Upper lobe of right lung (tissue), 1 donor: ENCODE measurements at places on chromosomes 13 and 19. TPM values are rescaled to one million over a fixed set of nuclear protein-coding genes. Genes with fewer than 3 reads are reported as not detected.

DNA sequence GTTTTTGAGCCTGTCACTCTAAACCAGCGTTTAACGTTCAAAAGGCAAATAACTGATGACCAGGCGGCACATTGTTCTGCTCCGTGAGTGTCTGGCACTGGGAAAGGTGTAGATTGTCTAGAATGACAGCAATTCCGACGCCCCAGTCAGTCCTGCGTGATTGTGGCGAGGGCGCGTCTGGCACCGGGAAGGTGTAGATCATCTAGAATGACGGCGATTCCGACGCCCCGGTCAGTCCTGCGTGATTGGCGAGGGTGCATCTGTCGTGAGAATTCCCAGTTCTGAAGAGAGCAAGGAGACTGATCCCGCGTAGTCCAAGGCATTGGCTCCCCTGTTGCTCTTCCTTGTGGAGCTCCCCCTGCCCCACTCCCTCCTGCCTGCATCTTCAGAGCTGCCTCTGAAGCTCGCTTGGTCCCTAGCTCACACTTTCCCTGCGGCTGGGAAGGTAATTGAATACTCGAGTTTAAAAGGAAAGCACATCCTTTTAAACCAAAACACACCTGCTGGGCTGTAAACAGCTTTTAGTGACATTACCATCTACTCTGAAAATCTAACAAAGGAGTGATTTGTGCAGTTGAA is 26.1 kb upstream of the NDUFS7 start:
- peaks cover 26% of the 10 kb centered on the region for H3K4me1 ChIP-seq

DNA sequence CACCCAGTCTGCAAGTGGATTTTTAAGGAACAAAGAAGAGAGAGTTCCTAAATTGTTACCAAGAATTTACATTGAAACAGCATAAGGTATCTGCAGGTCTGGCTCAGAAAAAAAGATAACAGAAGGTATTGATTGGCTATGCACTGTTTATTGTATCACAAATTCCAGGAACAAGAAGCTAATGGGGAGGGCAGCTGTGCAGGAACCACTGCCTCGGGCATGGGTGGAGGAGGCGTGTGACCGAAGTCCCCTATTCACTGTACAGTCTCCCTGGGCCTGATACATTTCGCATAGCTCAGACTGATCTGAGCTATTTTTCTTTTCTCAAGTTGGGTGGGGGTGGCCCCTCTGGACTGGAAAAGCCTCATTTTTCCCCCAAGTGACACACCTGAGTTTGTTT is 11.7 kb downstream of the NECTIN2 start:
- no peak overlapping the region for H3K4me3 ChIP-seq
- H3K27me3 ChIP-seq: no peaks in the 10 kb centered on the region
- no peaks in the 10 kb centered on the region for H3K36me3 ChIP-seq
- H3K27ac ChIP-seq: no peak overlapping the region
- DNase-seq: no peak

DNA sequence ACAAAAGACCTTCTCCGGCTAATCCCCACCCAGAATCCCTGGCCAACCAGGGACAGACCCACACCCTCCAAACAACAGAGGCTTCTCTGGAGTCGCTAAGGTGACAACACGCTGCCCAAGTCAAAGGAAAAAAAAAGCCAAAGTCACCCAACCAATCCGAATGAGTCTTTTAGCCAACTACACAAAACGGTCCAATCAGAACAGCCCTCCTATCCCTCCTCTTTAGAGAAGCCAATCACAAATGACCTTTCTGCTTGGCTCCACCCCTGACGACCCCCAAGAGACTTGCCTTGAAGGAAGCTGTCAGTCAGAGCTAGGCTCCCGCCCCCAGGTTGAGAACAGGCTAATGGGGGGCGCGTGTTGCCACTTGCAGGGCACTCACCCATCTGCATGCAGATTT is 6.6 kb upstream of the FBXW9 start:
- no peak overlapping the region for H3K4me3 ChIP-seq
- no peak for DNase-seq
- H3K36me3 ChIP-seq: peaks cover 83% of the 10 kb centered on the region
- no peaks in the 10 kb centered on the region for H3K27me3 ChIP-seq
- no peaks in the 10 kb centered on the region for H3K4me1 ChIP-seq

DNA sequence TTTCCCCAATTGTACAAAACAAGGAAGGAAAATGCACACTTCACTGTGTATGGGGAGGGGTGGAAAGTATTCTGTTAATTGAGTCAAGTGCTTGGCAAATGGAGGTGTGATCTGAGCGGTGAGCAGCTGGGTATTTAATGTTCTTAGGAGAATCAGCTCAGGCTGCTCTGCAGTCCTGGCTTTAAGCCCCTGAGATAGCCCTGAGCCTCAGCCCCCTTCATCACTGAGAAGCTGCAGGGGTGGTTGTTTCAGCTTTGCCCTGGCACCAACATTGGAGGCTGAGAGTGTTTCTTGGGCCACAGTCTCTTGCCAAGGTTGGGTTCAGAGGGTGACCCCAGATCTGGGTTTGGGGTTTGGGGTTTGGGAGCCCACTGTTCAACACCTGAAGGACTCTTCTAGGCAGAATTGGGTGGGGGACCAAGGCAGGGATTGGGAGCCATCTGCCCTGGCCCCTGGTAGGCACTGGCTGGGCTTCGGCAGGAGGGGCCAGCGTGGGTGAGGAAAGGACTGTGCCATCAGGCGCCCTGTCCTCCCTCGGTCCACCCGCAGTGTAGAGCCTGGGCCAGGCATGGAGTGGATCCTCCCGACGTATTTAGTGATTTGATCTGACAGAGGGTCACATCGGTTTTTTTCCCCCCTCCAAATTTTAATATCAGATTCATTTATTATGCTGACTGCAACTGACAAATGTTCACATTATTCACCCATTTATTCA is 66.7 kb upstream of the ZNF536 start:
- H3K27me3 ChIP-seq: no peaks in the 10 kb centered on the region
- H3K36me3 ChIP-seq: no peaks in the 10 kb centered on the region
- DNase-seq: no peak
- no peak overlapping the region for H3K4me3 ChIP-seq

DNA sequence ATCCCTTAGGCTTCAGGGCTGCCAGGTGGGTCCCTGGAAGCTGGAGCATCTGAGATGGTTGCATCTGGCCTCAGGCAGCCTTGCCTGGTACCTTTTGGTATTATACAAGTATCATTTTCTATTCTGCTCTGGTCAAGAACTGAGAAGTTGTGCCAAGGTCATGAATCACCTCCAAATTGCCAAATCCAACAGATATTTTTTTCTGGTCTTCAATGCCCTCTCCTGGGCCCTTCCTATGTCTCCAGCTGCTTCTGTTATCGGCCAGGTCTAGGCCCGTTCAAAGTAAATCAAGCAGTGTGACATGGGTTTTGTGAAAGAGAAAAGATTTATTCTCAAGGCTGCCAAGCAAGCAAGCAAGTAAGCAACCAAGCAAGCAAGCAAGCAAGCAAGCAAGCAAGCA is 271.1 kb upstream of the MAB21L1 start:
- H3K36me3 ChIP-seq: no peaks in the 10 kb centered on the region
- no peak for DNase-seq
- no peaks in the 10 kb centered on the region for H3K27me3 ChIP-seq
- H3K4me1 ChIP-seq: no peaks in the 10 kb centered on the region
- H3K27ac ChIP-seq: no peak overlapping the region
- no peak overlapping the region for H3K4me3 ChIP-seq

DNA sequence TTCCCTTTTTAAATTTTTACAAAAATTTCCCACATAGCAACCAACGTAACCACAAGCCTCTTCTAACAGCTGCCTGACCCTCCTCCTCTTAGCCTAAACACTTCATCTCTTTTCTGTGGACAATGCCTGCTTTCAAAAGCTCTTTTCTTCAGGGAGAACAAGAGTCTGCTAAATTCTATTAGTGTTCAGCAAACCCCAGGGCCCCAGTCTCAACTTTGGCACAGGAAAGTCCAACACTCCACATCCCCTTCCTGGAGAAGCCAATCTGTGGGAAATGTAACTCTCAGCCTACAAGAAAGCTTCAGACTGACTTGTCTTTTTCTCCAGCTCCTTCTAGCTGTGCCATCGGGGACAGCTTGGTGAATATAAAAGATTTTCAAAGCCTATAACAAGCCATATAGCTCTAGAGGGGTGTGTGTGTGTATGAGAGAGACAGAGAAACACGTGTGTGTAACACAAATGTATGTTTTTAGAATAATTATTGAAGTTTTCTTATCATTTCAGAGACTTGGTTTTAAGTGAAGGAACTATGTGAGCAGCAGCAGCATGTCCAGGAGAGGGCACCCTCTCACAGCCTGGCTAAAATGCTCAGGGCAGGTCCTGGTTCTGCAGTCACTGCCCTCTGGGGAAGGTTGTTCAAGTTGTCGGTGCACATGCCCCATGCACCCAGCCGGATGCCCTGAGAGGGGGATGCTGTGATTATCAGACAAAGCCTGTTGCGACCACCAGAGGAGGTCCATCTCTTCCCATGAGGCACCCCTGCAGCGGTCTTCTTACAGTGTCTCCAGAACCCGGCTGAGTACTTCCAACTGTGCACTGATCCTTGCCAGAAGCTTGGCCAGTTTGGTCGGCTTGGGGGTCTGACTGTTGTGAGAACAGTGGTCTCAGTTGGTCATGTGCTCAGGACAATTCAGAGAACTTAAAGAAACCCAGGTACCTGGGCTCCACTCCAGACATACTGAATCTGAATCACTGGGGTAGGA is 34.4 kb downstream of the CCDC70 start:
- no peak overlapping the region for H3K4me3 ChIP-seq
- no peak for DNase-seq
- no peaks in the 10 kb centered on the region for H3K4me1 ChIP-seq

DNA sequence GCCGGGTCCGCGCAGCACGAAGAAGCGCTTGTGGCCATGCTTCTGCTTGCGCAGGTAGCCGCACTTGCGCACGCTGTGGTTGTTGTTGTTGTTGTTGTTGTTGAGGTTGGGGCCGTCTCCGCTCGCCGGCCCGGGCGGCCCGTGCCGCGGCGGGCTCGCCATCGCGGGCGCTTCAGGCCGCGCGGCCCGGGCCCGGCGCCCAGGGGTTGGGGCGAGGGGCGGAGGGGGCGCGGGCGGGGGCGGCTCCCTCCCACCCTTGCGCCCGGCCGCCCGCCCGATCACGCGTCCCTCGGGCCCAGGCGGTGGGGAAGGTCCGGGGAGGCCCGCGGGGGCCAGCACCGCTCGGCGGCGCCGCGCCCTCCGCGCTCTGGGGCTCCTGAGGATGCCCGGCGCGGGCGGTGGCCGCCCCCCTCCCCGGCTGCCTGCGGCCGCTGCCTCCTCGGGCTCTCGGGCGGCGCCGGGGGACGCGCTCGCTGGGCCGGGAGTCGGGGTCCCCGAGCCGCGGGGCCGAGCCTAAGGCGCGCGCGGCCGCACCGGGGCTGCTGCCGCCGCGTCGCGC is 412 bp downstream of the IRS2 start:
- peak overlapping the region; percentile 82 for H3K27ac ChIP-seq
- H3K4me1 ChIP-seq: peaks cover 22% of the 10 kb centered on the region
- H3K27me3 ChIP-seq: no peaks in the 10 kb centered on the region
- H3K4me3 ChIP-seq: peak overlapping the region; percentile 69
- peaks cover 30% of the 10 kb centered on the region for H3K36me3 ChIP-seq

GRCh38 chr19:58538257-58539168 is 5.4 kb upstream of the TRIM28 start:
- peak overlapping the region; percentile 37 for H3K4me3 ChIP-seq
- no peak for DNase-seq
- H3K36me3 ChIP-seq: no peaks in the 10 kb centered on the region
- H3K27me3 ChIP-seq: peaks cover 14% of the 10 kb centered on the region
- H3K27ac ChIP-seq: peak overlapping the region; percentile 17

GRCh38 chr13:20583803-20584293 is 16.9 kb downstream of the IFT88 start:
- no peaks in the 10 kb centered on the region for H3K36me3 ChIP-seq
- no peak for DNase-seq
- H3K27ac ChIP-seq: no peak overlapping the region
- H3K4me1 ChIP-seq: no peaks in the 10 kb centered on the region
- no peak overlapping the region for H3K4me3 ChIP-seq

DNA sequence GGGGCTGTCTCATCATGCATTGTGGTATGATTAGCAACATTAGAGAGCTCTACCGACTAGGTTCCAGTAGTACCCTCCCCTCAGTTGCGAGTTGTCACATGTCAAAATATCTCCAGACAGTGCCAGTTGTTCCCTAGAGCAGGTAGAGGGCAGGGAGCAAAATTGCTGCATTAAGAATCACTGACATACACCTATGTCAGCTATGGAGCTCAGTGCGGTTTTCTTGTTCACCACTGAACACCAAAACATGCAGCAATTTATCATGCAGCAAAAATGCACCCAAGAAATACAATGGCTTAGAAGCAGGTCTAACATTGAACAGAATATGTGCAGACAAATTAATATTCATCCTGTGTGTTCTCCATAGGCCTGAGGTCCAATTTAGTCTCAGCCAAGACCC is 186.9 kb upstream of the STARD13 start:
- DNase-seq: no peak
- no peak overlapping the region for H3K27ac ChIP-seq
- no peaks in the 10 kb centered on the region for H3K27me3 ChIP-seq
- no peak overlapping the region for H3K4me3 ChIP-seq
- H3K36me3 ChIP-seq: no peaks in the 10 kb centered on the region

GRCh38 chr13:73715911-73716510 is 418.2 kb downstream of the KLF12 start:
- H3K27me3 ChIP-seq: no peaks in the 10 kb centered on the region
- no peaks in the 10 kb centered on the region for H3K36me3 ChIP-seq
- H3K4me3 ChIP-seq: no peak overlapping the region
- H3K27ac ChIP-seq: peak overlapping the region; percentile 4
- DNase-seq: no peak
- H3K4me1 ChIP-seq: peaks cover 13% of the 10 kb centered on the region

GRCh38 chr13:103908911-103909310 is 842.7 kb upstream of the SLC10A2 start:
- H3K27ac ChIP-seq: no peak overlapping the region
- H3K27me3 ChIP-seq: no peaks in the 10 kb centered on the region
- H3K4me1 ChIP-seq: no peaks in the 10 kb centered on the region
- H3K4me3 ChIP-seq: no peak overlapping the region
- no peak for DNase-seq

DNA sequence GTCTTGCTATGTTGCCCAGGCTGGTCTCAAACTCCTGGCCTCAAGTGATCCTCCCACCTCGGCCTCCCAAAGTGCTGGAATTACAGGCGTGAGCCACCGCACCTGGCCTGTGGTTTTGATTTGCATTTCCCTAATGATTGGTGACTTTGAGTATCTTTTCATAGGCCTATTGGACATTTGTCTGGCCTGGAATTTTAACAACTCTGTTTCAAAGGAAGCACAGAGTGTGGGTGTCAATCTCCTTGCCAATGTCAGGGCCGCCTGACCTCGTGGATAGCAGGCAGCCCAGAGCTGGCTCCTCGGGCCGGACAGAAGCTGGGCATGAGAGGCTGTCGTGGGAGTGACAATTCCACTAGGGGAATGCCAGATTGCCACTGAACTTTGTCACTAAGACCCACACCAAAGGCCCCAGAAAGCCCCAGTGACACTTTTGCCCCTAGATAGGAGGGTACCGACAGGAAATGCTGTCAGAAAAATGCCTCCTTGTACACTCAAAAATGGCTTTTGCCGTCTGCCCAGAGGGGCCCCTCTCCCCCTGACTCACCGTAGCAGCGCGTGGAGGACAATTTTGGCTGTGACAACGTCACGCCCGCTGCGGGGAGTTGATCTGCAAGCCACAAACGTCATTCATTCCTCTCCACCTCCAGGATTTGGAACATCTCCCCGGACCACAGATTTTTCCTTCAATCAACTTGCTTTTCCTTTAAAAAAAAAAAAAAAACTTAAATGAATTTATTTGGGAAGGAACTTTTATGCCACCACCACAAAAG is 11.7 kb upstream of the ADGRE5 start:
- H3K36me3 ChIP-seq: no peaks in the 10 kb centered on the region
- DNase-seq: no peak
- peaks cover 55% of the 10 kb centered on the region for H3K4me1 ChIP-seq
- H3K4me3 ChIP-seq: peak overlapping the region; percentile 27
- H3K27ac ChIP-seq: peak overlapping the region; percentile 87

The DCAF15 gene
- 35.1 TPM for total RNA-seq

The IGLON5 gene
- not detected for total RNA-seq

The DIAPH3 gene
- total RNA-seq: 4.6 TPM

The SHFL gene
- total RNA-seq: 52.0 TPM

The KASH5 gene
- 2.2 TPM for total RNA-seq

The EDDM13 gene
- total RNA-seq: 1.1 TPM

The IL4I1 gene
- 1.8 TPM for total RNA-seq
